ENCODE measurements at places on chromosomes 16 and 17. TPM values are rescaled to one million over a fixed set of nuclear protein-coding genes. Genes with fewer than 3 reads are reported as not detected.

DNA sequence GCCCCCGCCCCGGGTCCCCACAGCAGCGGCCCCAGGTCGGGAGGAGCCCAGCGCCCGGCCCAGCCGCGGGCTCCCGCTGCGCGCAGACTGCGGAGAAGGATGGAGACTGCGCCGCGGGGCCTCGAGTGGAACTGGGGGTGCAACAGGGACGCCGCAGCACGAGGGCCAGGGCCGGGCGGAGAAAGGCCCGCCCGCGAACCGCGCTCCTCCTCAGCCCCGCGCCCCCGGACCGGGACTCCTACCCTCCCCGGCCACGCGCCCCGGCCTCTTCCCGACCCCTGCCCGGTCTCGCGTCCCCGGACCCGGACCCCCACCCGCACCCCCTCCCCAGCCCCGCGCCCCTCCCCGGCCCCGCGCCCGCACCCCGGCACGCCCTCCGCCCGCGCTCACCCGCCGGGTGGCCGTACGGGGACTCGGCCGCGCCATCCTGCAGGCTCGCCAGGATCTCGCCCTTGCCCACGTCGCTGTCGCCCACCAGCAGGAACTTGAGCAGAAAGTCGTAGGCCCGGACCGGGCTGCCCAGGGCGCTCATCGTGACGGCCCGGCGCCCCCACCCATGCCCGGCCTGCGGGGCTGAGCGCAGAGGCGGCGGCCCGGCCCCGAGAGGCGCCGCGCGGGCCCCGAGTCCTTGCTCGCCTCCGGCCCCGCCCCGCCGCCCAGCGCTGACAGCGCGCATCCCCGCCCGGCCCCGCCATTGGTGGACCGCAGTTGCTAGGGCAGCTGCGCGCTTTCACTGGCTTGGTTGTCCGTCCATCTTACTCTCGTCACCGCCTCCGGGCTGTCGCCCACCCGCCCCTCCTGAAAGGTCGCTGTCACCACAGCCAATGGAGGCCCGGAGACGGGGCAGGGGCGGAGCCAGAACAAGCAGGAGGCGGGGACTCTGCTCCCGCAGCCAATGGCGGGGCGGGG is at the start of gene RAB40B:
Gene RAB40B, minus strand, starts transcription at position 634 of the 909 bp plus-strand sequence. Its CDS starts 102 bp downstream, at position 532.
- H3K27me3 ChIP-seq: peaks cover 10% of the 10 kb centered on the region
- no peak within 1 kb of the TSS for H3K27ac ChIP-seq
- peak; percentile 98 for DNase-seq
- no peaks in the 10 kb centered on the region for H3K4me1 ChIP-seq
- H3K4me3 ChIP-seq: peak within 1 kb of the TSS; percentile 83

DNA sequence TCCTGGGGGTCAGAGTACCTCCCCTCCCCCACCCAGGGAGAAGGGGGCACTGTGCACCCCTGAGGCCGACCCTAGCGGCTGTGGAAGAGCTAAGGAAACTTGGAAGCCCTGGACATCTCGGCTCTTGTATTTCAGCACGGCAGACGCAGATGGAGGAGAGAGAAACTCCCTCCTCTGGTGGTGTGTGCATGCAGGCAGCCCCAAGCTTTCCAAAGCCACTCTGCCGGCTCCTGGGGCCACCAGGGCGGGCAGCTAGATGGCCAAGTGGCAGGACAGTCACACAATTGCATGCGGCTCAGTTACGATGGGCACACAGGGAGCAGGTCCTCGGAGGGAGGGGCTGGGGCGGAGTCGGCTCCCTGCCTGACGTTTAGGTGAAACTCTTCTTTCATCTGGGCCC is 195.5 kb downstream of the RBFOX3 start:
- DNase-seq: no peak
- H3K36me3 ChIP-seq: no peaks in the 10 kb centered on the region
- H3K27me3 ChIP-seq: no peaks in the 10 kb centered on the region
- no peak overlapping the region for H3K4me3 ChIP-seq
- peaks cover 4% of the 10 kb centered on the region for H3K4me1 ChIP-seq

GRCh38 chr16:79429381-79430190 is 171.0 kb downstream of the MAF start:
- no peaks in the 10 kb centered on the region for H3K4me1 ChIP-seq
- no peak overlapping the region for H3K27ac ChIP-seq
- H3K27me3 ChIP-seq: peaks cover 5% of the 10 kb centered on the region
- H3K4me3 ChIP-seq: no peak overlapping the region
- no peak for DNase-seq

DNA sequence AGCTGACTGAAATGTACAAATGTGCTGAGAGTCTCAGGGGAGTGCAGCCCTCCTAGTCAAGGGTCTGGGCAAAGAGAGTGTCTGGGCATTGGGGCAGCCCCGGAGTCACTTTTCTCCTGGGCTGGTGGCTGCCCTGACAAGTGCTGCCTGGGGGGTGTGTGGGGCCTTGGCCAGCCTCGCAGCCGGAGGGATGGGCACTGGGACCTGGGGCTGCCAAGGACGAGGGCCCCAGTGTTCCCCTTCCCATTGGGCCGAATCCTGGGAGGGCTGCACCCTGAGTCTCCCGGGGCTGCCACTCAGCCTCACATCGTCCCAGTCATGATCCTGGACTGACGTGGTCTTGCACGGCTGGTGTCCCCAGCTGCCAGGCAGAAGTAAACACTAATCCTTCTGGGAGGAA is 132.3 kb downstream of the BANP start:
- no peak overlapping the region for H3K4me3 ChIP-seq
- no peaks in the 10 kb centered on the region for H3K36me3 ChIP-seq
- DNase-seq: no peak
- no peak overlapping the region for H3K27ac ChIP-seq

- no peak for DNase-seq
- H3K27me3 ChIP-seq: no peaks in the 10 kb centered on the region
- peaks cover 6% of the 10 kb centered on the region for H3K4me1 ChIP-seq
- H3K27ac ChIP-seq: no peak overlapping the region
Observed at GRCh38 chr16:27746076-27746855, 196.3 kb downstream of the KATNIP start.

DNA sequence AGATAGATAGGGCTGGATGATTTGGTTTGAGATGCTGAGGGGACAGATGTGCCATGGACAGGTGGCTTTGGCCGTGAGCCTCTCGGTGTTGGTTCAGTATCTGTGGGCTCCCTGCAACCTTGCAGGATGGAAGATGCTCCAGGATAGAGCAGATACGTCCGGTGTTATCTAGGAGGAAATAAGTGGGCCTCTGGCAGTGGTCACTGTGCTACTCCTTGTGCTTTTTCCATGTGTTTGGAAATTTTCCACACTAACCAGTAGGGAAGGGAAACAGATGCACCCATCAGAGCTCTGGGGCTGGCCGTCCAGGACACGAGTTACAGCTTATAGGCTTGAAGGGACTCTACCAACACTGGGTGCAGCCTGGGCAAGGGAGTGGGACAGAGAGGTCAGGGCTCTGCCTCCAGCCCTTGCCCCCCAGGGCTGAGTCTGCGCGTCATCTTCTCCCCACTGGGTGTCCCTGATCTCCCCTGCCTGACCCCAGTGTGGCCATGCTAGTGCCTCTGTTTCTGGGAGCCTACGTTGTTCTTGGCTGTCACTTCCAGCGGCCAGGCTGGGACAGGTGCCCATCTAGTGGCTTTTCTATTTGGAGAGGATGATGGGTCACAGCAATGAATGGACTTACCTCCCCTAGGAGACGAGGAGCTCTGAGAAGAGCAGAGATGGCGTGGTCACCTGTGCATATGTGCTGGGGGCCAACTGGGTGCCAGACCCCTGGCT is 166.9 kb downstream of the SEC14L1 start:
- H3K27me3 ChIP-seq: peaks cover 10% of the 10 kb centered on the region
- no peak overlapping the region for H3K4me3 ChIP-seq
- H3K36me3 ChIP-seq: no peaks in the 10 kb centered on the region
- no peak overlapping the region for H3K27ac ChIP-seq
- peaks cover 5% of the 10 kb centered on the region for H3K4me1 ChIP-seq

GRCh38 chr17:8857919-8858318 is 9.6 kb downstream of the PIK3R6 start:
- peak overlapping the region; percentile 73 for H3K4me3 ChIP-seq
- no peaks in the 10 kb centered on the region for H3K27me3 ChIP-seq
- H3K4me1 ChIP-seq: peaks cover 60% of the 10 kb centered on the region
- peaks cover 6% of the 10 kb centered on the region for H3K36me3 ChIP-seq
- peak; percentile 44 for DNase-seq
- H3K27ac ChIP-seq: peak overlapping the region; percentile 94

DNA sequence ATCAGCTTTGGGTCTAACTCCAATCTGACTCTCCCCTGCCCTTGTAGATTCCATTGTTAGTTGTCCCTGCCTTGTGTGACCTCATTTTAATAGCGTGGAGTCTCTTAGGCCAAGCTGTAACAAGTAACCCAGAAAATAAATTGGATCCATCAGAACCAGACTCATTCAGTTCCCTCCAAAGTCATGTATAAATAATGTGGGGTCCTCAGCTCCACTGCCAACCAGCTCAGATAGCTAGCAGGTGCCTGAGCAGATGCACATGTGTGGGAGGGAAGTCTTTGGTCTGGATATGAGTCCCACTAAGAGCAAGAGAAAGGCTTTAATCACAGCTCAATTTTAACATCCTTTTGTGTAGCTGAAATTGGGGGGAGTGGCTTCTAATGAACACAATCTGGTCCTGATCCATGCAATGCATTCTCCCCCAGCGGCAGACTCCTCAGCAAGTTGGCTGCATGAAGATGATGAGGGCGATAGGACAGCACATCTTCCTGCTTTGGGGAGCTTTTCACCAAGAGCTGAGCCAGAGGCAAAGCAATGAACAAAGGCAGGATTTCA is 151.6 kb downstream of the ABCC12 start:
- no peaks in the 10 kb centered on the region for H3K4me1 ChIP-seq
- H3K27ac ChIP-seq: no peak overlapping the region
- no peaks in the 10 kb centered on the region for H3K27me3 ChIP-seq
- no peaks in the 10 kb centered on the region for H3K36me3 ChIP-seq
- no peak overlapping the region for H3K4me3 ChIP-seq

DNA sequence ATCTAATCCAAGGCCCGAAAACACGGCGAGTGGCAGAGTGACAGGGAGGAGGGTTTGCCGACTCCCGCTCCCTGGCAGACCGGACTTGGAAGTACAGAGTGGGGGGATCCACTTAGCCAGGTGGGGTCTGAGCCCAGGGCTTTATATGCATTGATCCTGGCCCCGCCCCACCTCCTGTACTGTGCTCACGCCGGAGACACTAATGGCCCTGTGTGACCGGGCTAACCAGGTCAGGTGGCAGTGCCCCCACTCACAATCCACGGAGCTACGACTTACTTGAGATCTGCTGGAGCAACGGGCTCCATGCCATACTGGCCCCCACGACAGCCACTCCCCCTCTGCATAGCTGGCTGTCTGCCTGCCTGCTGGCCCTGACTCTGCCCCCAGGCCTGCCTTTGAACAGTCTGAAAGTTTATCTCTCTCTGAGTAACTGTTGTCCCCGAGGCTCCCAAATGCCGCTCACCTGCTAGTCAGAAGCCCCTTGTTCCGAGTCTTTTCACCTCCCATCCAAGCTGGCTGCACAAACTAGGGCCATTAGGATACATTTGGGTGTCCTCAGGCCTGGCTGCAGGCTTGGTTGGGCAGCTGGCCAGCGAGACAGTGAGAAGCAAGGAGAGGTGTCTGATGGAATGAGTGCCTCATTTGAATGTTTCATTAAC is 28.0 kb downstream of the CACNA1G start:
- H3K27ac ChIP-seq: no peak overlapping the region
- H3K4me3 ChIP-seq: no peak overlapping the region
- no peaks in the 10 kb centered on the region for H3K4me1 ChIP-seq
- no peak for DNase-seq
- H3K27me3 ChIP-seq: peaks cover 6% of the 10 kb centered on the region
- H3K36me3 ChIP-seq: no peaks in the 10 kb centered on the region

EXOC3L1 gene
- 0.34 TPM for total RNA-seq

RBFOX1 gene
- total RNA-seq: not detected

CCL4 gene
- total RNA-seq: 1,230 TPM

PABPN1L gene
- not detected for total RNA-seq

PPL gene
- total RNA-seq: not detected

SMARCE1 gene
- total RNA-seq: 125 TPM
